Stimulated activated CD4-positive, alpha-beta T cell treated with anti-CD3 and anti-CD28 coated beads, Interleukin-1b, Interleukin-23, amount 100 ng/mL, for 1 hour (primary cell): ENCODE measurements at places on chromosomes 6 and 20.

- no peak for DNase-seq
Observed at GRCh38 chr6:83466328-83466727, 35.5 kb upstream of the ME1 start.

GRCh38 chr20:58667975-58668374 is 16.9 kb downstream of the STX16 start:
- DNase-seq, result no peak

GRCh38 chr6:38525888-38526287 is 113.8 kb downstream of the BTBD9 start:
- no peak for DNase-seq

DNA sequence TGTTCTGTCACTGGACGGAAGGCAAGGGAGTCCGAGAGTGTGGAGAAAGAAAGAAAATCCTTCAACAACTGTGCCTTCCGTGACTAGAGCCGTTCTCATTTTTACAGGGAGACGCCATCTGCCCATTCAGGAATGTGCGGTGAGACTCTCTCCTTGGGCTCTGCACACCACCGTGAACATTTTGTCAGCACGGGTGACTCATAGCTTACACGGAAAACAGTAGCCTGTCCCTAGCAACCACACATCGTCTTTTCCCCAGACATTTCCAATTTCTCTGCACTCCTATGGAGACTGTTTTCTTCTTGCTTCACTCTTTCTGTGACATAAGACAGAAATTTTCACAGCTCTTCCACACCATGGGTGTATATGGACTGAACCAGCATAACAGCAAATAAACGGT is 55.1 kb downstream of the TBXT start:
- DNase-seq, result no peak

DNA sequence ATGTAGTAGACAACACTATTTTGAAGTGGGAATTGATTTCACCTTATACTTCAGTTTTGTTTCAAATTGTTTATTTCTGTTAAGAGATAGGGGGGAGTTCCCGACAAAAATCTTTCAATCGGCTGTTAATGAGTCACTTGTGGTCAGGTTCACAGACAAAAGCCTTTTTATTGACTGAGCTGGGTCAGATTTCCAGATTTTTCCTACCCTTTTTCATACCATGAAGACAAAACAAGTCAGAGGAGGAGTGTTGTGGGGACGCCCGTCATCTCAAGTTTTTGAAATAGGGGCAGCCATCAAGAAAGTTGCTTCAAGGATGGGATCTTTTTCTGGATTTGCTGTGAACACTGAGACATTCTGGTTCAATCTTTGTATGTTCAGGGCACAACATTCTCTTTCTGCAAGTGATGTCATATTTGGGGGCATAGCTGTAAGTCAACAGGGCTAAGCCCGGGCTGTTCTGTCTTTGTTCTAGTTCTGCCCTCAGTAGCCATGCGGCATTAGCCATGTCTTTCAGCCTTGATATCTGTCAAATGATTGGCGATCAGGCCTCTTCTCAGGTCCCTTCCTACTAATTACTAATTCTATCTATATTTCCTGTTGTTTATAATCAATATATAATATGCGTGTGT is 496.0 kb upstream of the MARCKS start:
- no peak for DNase-seq

GRCh38 chr20:50929299-50930138 is 1.7 kb downstream of the ADNP start:
- peak; percentile 86 for DNase-seq

- no peak for DNase-seq
Observed at GRCh38 chr6:108922499-108922898, 74.3 kb downstream of the ARMC2 start.

DNA sequence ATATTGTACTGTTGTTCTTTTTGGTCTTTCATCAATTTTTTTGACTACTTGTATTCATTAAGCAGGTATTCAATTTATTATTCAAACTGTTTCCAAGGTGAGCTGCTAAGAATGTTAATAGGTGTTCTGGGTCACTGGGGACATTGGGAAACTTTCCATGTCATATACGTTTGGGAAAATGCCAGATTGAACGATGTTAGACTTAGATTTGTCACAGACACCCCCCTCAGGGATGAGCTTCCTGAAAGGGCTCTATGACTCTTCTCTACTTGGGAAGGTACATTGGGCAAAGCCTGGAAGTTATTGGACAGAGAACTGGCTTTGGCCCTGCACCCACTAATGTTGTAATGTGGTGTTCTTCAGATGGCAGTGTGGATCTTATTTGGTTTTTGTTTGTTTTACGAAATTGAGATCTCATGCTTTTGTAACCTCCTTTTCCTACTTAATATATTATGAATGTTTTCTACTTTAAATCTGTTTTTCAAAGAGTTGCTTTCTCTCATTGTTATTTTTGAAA is 42.1 kb downstream of the PLCB4 start:
- DNase-seq, result no peak

- DNase-seq, result no peak
Observed at GRCh38 chr6:33967265-33967767, 163.5 kb upstream of the MLN start.

DNA sequence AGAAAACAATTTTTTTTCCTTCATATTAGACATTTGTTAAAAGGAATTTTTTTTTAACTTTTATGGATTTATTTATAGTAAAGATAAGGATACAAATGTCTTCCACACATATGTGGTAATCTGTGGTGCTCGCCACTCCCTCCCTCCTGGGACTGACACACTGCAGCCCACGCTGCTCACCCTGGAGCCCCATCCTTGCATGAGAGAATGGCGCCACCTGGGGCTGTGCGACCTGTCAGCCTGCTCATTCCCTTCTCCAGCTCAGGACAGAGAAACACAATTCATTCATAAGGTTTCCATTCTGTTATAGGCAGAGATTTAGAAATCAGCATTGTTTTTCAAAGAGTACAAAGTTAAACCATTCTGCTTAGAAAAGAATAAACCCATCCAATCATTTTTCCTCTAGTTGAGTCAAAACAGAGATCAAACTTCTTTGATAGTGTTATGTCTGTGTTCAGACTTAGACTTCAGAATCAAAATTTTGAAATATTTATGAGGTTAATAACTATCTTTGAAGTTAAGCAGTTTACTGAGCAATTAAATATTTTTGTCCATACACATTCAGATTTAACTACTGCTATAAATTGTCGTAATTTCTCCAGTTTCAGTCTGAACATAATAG is 42.8 kb upstream of the DYNLRB1 start:
- DNase-seq, result no peak

GRCh38 chr6:166691199-166691598 is 64.1 kb upstream of the RPS6KA2 start:
- DNase-seq, result no peak

GRCh38 chr20:7930343-7930742 is 9.9 kb downstream of the HAO1 start:
- DNase-seq, result no peak

DNA sequence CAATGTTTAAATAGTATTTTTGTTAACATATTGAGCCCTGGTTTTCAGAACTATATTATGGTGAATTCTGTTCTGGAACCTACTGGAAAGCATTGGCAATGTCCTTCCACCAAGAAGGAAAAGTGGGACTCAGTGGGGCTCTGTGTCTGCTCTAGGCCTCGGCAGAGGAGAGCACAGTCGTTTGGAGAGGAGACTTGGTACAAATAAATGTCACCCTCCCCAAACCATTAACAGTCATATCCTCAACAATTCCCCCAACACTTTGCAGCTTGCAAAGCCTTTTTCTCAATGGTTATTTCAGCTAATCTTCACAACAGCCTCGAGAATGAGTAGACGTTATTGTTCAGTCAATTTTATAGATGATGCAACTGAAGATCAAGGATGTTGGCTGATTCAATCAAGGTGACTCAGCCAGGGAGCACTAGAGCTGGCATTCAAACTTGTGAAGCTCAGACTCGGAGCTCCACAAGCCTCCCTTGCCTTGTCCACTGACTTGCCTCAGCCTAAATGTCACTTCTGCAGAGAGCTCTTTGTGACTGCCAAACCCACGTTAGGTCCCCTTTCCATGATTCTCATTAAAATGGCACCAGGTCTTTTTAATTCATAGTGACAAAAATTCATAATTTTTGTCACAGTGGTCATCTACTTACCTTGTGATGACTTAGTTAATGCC is 60.6 kb downstream of the TOX2 start:
- DNase-seq, result no peak

- no peak for DNase-seq
Observed at GRCh38 chr20:11098888-11099287, 425.1 kb upstream of the JAG1 start.

GRCh38 chr6:153956808-153957207 is 82.2 kb upstream of the OPRM1 start:
- DNase-seq, result no peak

DNA sequence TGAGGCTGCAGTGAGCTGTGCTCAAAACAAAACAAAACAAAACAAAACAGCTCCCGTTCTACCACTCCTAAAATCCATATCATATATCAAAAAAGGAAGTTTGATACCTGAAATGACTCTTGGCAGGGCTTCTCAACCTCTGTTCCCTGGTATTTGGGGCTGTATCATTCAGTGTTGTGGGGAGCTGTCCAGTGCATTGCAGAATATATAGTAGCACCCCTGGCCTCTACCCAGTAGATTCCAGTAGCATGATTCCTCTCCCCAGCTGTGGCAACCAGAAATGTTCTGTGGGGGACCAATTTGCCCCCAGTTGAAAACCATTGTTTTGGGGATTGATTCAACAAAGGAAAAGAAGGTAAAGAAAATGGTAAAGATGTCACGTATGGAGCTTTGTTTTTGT is 238.9 kb downstream of the PRL start:
- DNase-seq, result no peak

DNA sequence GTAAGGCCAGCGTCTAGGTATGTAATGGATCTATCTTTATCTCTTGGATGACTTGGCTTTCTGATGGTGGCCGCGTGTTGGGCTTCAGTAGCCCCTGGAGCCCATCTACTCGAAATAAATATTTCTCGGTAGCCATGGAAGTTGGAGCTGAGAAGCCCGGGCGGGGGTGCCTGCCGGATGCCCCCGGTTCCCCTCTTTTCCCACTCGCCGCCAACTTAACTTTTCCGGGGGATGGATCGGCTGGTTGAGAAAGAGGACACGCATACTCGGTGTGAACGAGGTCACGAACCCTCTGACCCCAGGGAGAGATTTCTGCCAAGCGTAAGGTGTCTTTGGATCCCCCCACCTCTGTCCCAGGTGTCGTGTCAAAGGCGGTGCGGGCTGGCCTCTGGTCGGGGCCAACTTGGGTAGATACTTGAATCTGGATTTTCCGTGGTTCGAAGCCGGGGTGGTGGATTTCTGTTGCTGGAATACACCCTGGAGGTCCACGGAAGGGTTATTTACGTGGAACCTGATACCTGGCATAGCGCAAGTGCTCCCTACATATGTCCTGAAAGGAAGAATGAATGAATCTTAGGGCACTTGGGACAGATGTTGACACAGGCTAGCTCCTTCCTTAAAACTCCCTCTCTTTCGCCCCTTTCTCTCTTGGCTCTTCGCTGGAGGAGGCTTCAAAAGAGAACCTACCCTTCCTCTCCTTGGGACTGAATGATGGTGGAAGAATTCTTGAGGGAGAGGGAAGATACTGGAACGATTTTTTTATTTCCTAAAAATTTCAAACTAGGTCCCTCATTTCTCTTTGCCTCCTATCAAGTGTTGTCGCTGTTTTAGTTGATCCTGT is 996 bp downstream of the DOK5 start:
- no peak for DNase-seq

- no peak for DNase-seq
Observed at GRCh38 chr6:506508-506907, 115.0 kb downstream of the IRF4 start.

DNA sequence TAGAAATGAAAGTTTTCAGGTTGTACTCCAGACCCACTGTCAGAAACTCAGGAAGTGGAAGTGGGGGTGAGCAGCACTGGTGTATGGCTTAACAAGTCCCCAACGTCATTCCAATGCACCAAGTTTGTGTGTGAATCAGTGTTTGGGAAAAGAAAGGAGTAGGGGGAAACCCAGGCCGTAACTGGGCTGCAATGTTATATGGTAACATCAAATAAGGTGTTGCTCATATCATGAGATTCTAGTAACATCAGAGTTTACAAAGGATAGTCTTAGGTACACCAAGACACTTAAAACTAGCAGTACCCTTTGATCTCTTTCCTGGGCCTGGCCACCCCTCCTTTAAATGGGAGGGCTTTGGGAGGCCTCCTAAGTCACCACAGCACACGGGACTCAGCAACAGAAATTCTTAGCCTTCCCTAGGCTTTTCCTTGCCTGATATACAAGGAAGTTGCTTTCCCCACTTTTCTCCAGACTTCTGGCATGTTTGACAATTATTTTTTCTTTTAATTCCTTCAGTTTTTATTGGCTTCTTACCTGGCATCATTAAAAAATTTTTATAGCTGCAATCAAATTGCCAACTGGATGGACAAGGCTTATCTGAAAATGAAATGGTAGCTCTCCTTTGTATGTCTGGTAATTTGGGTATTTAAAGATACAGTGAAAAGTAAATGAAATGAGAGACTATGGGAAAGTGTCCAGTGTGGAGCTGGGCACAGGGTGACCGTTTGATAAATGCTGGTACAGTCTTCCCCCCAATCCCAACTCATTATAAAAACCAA is 15.1 kb downstream of the E2F3 start:
- DNase-seq, result no peak

- no peak for DNase-seq
Observed at GRCh38 chr20:32980131-32980941, 23.9 kb downstream of the SUN5 start.

DNA sequence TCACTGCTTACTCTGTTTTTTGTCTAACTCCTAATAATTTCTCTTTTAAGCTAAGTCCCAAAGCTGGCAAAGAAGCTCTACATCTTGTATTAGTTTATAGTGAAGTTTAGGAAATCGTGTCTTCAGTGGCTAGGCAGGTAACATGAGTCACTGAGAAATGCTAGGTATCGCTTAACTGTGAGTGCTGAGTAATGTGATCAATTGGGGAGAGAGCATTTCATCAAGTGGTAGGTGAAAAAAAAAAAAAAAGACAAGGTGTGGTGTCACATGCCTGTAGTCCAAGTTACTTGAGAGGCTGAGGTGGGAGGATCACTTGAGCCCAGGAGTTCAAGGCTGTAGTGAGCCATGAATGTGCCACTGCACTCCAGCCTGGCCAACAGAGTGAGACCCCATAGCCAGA is 125.3 kb downstream of the FAM83B start:
- DNase-seq, result no peak

GRCh38 chr20:19756761-19757486 is 1.1 kb upstream of the RIN2 start:
- no peak for DNase-seq

DNA sequence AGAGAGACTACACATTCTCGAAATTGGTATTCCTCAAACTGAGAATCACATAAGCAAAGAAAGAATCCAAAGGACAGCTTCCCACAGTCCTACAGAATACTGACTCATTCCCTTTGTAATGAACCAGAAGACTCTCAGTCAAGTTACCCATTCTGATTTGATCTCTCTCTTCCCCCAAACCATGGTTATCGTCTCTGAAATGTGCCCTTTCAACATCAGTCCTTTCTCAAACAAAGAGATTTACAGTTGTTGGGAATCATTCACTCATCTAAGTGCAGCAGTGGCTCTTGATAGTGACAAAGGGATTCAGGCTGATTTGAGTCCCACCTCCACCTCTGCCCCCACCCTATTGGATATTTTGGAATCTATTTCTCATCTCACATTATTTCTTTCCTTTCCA is 15.0 kb upstream of the RSPO3 start:
- no peak for DNase-seq
